AG04450 (cell line): ENCODE measurements at places on chromosomes 6 and 20.

- no peak for DNase-seq
Observed at GRCh38 chr6:169165561-169166300, 87.9 kb downstream of the THBS2 start.

- no peak for DNase-seq
Observed at GRCh38 chr6:131390322-131390721, 182.7 kb upstream of the ARG1 start.

GRCh38 chr6:3407840-3408239, 49.0 kb downstream of the SLC22A23 start:
- no peak for DNase-seq

GRCh38 chr20:53557130-53557529, 36.5 kb downstream of the ZNF217 start:
- no peak for DNase-seq

DNA sequence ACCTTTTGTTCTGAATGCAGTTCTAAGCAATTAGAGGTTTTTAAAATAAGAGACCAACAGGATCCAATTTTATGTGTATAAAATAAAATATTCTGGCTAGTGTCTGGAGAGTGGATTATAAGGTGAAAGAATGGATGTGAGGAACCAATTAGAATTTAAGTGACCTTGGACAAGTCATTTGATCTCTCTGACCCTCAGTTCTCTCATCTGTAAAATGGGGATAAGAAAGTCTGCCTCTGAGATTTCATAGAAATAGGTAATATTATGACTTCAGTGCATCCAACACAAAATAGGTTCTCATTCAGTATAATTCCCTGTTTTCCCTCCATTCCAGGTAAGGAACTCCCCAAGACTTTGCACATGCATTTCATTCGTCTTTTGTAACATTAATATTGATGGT, 18.9 kb downstream of the CASS4 start:
- DNase-seq, result no peak

DNA sequence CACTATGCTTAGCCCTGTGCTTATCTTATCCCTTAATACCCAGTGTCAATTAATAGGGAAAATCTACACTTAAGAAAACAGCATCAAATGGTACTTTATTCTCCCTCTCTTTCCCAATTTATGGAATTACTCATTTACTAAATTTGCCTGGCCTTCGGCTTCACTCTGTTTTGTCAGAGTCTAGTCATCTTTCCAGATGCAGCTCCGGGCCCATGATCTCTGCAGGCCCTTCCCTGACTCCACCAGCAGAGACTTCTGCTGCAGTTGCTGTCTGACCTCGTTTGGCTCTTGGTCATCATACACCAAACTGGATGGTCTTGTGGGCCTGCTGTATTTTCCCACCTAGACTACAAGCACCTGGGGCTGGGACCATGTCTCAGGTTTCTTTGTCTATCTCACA, 27.4 kb downstream of the MRS2 start:
- no peak for DNase-seq

DNA sequence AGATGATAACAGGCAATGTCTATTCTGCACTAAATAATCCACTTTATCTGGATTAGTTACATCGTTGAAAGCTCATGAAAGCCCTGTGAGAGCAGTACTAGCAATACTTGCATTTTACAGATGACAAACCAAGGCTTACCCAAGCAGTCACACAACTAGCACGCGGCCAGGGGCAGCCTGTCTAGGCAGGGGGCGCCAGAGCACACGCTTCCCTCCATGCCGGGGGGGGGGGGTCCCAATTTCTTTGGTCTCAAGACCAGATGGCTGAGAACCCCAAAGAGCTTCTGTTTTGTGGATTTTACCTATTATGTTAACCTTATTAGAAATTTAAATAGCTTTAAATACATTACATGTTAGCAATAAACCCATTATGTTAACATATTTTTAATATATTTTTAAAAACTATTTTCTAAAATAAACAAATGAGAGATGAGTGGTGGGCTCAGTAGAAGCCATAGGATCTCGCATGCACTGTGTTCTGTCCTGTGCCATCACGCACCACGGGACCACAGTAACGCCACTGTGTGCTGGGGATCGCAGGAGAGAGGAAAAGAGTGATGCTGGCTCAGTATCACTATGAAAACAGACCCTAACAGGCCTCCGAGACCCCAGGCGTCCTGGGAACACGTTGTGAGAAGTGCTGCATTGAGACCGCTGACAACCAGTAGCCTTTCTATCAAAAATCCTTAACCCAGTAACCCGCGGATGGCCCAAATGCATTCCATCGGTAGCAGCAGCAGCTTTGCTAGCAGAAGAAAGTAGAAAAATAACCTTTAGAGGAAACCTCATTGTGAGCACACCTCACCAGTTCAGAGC, 5.3 kb upstream of the PRR18 start:
- no peak for DNase-seq

DNA sequence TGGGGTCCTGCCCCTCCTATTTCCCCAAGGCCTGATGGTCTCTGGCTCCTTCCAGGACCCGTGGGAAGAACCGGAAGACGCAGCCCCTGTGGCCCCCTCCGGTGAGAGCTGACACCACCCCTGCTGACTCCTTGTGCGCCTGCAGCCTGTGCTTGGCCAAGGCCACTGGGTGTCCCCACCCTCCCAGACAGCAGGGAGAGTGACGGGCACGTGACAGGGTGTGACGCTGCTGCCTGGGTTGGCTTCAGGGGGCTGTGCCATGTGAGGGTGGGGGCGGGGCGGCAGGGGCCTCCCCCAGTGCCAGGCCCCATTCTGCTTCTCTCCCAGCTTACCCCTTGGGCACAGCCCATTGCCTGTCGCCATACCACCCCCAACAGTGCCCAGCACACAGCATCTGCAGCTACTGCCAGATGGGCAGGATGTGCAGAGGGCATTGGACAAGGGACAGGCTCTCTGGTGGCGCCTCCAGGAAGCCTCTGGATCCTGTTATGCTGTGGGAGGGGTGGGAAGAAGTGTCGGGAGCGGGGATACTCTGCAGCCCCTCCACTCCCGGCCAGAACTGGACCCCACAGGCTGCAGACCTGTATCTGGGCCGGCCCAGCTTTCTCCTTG, 2.9 kb downstream of the BIRC7 start:
- DNase-seq, result no peak

DNA sequence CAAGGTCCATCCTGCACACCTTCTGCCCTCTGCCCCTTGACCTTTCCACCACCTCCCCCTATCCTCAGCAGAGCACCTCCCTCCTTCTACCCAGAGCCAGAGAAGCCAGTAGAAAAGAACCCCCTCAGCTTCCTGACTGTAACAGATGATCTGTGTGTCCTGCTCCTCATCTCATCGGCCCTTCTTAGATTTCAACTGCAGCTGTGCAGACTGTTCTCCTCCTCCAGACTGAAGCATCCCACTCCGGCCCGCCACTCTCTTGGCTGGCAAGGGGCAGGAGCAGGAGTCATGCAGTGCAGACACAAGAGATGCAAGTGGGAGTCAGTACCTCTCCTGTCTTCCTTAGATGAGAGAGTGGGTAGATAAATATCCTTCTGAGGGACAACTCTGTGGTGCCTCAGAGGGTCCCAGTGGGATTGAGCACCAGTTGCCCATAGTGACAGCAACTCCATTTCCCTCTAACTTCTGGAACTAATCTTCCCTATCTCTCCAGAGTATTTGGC, 163.5 kb upstream of the MLN start:
- DNase-seq, result no peak

- no peak for DNase-seq
Observed at GRCh38 chr6:135008072-135008940, 46.3 kb downstream of the HBS1L start.

- DNase-seq, result no peak
Observed at GRCh38 chr6:157033428-157034140, 256.4 kb downstream of the ARID1B start.

- no peak for DNase-seq
Observed at GRCh38 chr6:16542070-16542469, 219.2 kb downstream of the ATXN1 start.

DNA sequence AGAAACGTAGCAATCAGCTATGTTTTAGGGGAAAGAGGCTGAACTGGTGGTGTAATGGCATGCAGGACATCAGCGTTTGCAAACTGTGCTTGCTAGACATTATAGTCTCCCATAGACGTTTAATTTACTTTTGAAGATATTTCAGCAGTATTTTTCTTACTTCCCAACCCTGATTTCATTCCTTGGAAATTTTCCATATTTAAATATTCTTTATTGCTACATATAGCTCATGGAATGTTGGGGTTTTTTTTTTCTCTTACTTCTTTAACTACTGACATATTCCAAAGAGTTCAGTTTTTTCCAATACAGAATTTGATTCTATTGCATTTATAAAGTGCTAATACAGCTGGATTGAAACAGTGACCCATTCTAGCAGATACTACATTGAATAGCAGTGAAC, 694.4 kb upstream of the CITED2 start:
- DNase-seq, result no peak

DNA sequence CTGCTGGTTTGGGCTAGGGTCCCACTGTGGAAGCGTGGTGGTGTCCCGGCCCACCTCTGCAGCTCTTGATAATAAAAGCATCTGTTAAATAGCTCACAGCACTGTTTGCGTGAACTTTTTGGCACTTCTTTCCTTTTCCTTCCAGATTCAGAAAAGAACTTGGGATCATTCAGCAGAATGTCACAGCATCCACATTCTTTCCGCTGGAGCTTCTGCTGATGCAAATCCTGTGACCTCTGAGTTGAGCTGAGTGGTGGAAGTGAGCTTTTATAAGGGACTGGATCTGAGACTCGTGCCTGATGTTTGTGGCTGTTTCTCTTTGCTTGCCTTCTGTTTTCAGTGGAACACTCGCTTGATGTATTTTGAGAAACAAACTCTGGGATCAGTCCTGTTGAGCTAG, 3.9 kb downstream of the OSBPL2 start:
- no peak for DNase-seq

DNA sequence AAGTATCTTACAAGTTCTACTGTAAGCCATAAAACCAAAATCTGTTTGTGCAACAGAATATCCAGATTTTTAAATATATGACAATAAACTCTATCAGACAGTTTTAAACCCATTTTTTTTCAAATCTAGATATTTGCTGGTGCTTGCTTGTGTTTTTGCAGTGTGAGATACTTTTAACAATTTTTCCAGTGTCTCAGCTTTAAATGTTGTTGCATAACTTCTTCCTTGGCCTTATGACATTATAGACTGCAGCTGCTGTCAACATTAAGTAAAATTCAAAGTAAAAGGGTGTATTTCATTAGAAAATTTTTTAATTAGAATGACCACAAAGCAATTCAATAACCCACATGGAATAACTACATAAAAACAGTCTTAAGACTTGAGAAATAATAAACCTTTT, 139.5 kb downstream of the PTPRK start:
- no peak for DNase-seq

DNA sequence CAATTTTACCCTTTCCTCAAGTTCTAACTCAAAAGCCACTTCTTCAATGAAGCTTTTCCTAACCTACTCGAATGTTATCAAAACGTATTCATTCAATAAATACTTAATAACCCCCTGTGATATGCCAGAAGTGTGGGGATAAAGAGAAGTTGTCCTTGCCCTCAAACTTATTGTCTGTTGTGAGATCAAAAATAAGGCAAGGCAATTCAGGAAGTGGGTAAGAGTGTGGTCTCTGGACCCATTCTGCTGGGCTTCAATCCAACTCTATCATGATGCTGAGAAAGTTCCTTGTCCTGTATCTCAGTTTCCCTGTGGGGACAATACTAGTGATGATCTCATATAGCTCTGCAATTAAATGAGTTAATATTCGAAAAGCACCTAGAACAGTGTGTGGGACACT, 92.8 kb downstream of the PRDM1 start:
- no peak for DNase-seq

DNA sequence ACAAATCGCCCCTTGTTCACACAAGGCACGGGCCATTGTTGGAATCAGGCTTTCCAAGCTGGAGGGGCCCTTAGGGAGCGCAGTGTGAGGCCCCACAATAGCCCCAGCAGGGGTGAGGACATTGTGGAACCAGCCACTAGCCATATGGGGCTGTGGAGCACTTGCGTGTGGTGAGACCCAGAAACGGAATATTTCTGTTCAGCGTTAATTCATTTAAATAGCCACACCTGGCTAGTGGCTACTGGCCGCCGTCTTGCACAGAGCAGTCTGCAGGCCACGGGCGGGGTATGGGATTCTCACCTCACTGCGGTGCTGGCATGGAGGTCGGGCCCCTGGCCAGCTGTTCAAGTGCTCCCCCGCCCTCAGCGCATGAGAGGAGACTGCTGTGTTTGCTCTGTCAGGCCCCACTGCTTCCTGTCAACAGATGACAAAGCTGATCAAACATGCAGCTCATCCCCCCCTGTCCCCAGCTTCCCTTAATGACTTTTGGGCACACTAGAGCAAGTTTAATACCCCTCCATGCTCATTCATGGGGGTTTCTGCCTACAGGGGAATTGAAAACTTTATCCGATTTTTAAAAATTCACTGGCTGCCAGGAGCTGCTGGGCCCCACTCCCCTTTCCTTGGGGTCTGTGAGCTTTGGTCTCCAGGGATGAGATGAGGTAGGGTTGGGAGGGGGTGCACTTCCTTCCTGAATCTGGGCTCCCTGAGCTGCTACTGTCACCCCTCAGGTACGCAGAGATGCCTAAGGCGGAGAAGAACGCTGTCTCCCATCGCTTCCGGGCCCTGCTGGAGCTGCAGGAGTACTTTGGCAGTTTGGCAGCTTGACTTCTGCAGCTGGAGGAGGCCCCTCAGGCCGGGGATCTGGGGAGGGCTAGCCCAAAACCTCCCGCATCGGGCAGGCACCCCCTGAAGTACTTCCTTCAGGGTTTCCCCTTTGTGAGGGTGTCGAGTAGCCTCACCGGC, 13.6 kb downstream of the ITPA start:
- DNase-seq, result no peak

GRCh38 chr20:38453941-38454340, 18.7 kb upstream of the RALGAPB start:
- DNase-seq, result no peak

DNA sequence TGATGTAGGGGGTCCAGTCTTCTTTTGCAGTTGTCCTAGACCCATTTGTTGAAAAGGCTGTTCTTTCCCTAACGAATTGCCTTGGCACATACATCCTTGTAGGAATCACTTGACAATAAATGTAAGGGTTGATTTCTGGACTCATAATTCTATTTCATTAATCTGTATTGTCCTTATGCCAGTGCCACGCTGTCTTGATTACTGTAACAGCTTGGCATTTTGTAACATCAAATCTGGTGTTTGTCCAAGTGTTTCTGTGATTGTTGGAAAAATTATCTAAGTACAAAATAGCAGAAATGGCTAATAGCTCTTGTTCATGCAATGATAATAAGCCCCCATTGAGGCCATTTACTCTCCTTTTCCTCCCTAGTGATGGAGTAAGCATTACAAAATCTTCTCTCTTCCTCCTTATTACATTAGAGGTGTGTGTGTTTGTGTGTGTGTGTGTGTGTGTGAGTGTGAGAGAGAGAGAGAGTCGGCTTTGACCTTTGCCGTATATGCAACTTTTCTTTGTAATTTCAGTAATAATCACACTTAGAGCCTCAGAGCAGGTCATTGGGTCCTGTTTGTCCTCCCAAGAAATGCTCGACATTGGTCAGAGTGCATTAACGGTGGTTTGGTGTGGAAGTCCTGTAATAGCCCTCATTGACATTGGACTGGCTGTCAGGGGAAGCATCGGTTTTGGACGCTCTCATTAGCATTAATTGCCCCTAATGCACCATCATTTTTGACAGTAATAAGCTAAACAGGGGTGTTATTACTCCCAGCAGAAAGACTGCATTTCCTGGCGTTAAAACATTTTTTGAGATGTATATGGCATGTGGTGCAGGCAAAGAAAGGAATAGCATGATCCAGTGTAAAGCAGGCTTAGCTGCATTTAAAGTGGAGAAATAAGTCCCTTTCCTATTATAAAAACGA, 40.7 kb upstream of the MROH8 start:
- DNase-seq, result no peak

GRCh38 chr20:63315240-63315689, 22.3 kb downstream of the COL20A1 start:
- DNase-seq, result no peak

GRCh38 chr6:11878029-11878428, 99.4 kb upstream of the ADTRP start:
- DNase-seq, result no peak
